Metanephros (tissue), 2 donors: ENCODE measurements at places on chromosomes 13 and 19. TPM values are rescaled to one million over a fixed set of nuclear protein-coding genes. Genes with fewer than 3 reads are reported as not detected.

Gene KLK12
- total RNA-seq = not detected

Gene LILRB1
- total RNA-seq = 3.4 TPM

Gene ZNF30
- total RNA-seq = 4.6 TPM

Gene RAB3D
- 24.9 TPM for total RNA-seq

Gene PODNL1
- total RNA-seq = 0.76 TPM

Gene IL27RA
- 7.2 TPM for total RNA-seq

Gene MRPS31
- total RNA-seq = 23.1 TPM

Gene BAX
- 30.8 TPM for total RNA-seq

Gene U2AF1L4
- total RNA-seq = 14.9 TPM

Gene MEDAG
- 3.3 TPM for total RNA-seq

Gene PTGIR
- total RNA-seq = 8.3 TPM

Gene CGB5
- total RNA-seq = not detected

Gene CBARP
- 2.3 TPM for total RNA-seq

Gene CRB3
- 57.0 TPM for total RNA-seq

Gene IGFL2
- total RNA-seq = not detected

Gene MEGF8
- 50.2 TPM for total RNA-seq

Gene DNAAF3
- 5.2 TPM for total RNA-seq

Gene ZNF667
- total RNA-seq = 9.1 TPM

Gene WIZ
- 41.1 TPM for total RNA-seq

Gene NCAN
- total RNA-seq = 0.23 TPM
